NAMALWA (cell line): ENCODE measurements at places on chromosomes 16 and 17.

DNA sequence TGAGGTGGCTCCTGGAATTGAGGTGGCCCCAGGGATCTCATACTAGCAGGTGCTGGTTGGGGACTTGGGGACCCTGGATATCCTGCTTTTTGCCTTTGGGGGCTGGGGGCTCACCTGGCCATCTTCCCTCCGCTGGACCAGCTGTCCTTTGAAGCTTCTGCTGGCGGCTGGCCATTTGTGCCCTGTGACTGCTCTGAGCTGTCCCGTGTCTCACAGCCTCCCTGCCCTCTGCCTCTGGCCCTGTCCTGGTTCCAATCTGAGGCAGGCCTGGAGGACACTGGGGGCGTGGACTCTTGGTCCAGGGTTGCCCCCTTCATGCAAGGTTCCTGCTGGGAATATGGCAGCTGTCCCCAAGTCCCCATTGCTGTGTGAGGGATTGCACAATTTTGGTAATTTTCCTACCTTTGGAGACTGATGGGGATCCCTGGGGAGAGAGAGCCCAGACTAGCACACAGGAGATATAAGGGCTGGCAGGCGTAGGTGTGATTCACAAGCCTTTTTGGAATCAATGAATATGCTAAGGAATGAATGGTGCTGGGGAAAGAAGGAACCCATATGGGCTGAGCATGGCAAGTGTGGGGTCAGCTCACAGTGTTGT is 19.2 kb downstream of the ADCY7 start:
- no peak for DNase-seq

GRCh38 chr17:47918006-47918405 is 22.0 kb downstream of the SP2 start:
- no peak for DNase-seq

DNA sequence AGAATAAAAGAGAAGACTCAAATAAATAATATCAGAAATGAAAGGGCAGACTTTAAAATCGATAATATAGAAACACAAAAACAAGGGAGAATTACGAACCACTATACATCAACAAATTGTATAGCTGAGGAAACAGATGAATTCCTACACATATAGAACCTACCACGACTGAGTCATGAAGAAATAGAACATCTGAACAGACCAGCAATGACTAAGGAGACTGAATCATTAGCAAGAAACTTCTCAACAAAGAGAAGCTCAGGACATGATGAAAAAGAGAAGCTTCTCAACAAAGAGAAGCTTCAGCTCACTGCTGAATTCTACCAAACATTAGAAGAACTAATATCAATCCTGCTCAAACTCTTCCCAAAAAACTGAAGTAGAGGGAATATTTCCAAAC is 255.9 kb downstream of the CEP112 start:
- no peak for DNase-seq

- DNase-seq, result no peak
These were observed 9.3 kb upstream of the MRTFB start for GRCh38 chr16:14061732-14062259.

DNA sequence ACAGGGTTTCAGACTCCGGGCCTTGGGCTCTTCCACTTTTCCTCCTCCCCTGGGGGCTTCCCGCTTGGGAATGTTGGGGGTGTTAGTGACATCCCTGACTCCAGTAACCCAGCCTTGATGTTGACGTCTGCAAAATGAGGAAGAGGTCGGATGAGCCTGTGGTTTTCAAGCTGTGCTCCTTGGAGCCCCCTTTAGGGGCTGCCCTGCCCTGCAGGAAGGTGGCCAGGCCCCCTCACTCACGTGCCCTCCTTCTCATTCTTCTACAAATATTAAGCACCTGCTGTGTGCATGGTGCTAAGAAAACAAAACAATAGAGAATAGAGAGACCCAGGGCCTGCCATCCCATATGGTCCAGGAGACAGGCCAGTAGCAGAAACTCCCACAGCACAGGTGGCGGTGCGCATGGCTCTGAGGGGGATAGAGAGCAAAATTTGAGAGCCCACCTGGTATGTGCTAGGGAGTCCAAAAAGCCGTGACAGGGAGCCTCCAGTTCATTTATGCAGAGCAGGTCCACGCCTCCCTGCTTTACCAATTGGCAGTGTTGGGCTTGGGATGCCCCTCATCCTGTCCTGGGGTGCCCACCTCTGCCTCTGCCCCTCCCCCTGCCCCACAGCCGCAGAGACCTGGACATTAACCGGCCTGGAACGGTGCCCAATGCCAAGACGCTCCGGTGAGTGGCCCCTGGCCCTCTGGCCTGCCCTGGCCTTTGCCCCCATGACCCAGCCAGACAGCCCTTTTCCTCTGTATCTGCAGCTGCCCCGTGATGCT is 7.4 kb downstream of the NDRG4 start:
- peak; percentile 59 for DNase-seq

GRCh38 chr17:48637323-48638260 is 11.4 kb upstream of the HOXB9 start:
- DNase-seq, result no peak

- peak; percentile 62 for DNase-seq
These were observed 647.7 kb upstream of the SOX9 start for GRCh38 chr17:71472809-71473789.

DNA sequence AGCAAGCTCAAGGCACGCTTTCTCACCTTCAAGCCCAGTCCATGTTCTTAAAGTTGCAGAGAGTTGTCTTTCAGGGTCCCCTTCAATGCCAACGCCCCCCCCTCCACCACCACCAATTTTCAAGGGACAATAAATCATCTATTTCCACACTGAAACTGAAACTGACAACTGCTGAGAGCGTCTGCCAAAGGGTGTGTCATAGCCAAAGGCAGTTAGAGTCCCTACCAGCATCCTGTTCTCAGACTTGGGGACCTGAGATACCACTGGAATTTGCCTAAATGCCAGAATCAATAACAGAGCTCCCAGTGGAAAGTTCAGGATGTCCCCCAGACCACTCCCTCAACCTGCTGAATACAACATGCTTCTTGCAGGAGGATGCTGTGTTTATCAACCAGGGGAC is 133.2 kb upstream of the SOX9 start:
- DNase-seq, result peak; percentile 2

DNA sequence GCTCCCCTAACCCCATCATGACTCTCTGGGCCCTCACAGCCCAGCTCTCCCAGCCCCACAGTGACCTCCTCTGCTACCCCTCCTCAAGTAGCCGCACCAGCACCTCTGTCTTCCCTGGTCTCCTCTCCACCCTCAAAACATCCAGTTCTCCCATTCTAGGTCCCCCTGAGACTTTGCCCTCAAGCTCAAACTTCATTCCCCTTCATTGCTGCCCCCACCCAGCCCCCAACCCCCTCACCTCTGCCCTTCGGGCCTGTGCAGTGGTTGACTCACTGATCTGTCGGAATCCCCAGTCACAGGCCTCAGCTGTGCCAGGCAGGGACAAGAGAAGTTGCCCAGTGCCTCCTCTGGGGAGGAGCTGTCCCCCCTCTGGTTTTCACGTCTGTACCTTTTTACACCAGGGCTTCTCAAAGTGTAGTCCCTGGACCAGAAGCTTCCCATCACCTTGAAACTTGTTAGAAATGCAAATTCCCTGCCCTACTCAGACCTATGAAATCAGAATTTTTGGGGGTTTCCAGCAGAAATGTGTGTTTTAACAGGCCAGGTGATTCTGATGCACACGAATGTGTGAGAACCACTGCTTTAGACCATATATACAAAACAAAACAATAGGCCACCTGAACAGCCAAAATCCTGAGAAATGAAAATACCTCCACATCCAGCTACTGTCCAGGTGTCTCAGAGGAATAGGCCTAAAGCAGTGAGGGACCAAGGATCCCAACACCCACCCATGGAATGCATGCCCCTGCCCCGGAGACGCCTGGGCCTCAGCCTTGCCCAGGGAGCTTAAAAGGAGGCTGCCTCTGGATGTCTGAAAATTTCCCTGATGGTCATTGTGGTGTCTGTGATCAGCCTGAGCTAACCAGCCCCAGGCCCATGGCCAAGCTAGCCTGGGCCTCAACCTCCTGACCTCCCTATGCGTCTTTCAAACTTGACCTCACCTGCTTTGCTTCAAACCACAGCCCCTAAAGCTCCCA is 853 bp upstream of the DOK4 start:
- DNase-seq, result no peak

DNA sequence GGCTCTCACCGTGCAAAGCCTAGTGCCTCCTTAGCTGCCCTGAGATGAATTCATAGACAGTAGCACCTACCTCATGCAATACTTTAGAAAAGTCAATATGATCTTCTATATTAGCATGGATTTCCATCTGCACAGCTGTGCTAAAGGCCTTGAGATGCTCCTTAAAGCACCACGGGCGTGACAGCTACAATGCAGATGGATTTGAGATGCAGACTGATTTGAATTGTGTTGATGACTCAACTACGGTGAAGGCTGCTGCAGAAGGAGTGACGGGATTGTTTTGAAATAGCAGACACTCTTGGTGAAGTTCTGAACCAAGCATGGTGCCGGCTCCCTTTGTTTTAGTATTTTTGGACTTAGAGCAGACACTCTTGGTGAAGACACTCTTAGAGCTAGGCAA is 88.2 kb downstream of the SPECC1 start:
- DNase-seq, result no peak

DNA sequence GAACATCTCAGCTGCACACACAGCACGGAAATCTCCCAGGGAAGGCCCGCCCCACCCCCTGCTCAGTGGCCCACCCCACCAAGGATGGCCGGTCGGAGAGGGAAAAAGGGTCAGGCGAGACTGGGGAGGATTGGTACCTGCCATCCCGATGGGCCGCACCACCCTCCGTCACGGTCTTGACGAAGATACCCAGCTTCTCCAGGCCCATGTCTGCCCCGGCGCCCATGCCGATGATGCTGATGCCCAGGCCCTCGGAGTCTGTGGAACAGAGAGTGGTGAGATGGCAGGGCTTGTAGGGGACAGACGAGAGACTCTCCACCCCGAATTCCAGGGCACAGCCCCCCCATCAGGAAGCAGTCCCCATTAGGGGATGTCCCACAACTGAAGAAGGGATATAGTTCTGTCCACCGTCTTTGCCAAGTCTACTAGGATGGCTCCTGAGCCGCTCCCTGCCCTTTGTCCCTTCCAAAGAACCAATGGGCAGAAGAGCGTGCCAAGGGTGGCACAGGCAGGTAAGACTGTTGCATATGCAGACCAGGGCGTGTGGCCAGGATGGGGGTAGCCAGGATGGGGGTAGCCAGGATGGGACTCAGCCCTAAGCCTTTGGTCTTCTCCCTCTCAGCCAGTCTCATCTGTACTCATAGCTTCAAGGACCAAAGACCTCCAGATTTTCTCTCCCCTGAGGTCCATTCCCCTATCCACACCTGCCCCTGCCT is 6.9 kb downstream of the PPP1R9B start:
- DNase-seq, result no peak

DNA sequence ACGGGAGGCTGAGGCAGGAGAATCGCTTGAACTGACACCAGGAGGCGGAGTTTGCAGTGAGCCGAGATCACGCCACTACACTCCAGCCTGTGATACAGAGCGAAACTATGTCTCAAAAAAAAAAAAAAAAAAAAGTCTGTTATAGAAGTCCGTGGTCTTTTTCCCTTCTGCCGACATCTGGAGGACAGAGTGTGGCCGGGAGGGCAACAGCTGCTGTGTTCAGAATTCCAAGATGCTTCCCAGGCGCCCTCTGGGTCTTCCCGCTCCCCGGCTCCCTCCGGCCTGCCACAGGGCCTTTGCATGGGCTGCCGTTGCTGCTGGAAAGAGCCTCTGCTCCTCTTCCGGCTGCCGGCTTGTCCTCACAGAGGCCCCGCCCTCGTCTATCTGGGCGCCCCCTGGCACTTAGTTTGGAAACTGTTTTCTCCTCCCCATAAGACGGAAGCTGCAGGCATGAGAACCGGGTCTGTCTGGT is 2.4 kb upstream of the CACNA1H start:
- DNase-seq, result peak; percentile 49
